ENCODE measurements at places on chromosomes 3 and 15.

DNA sequence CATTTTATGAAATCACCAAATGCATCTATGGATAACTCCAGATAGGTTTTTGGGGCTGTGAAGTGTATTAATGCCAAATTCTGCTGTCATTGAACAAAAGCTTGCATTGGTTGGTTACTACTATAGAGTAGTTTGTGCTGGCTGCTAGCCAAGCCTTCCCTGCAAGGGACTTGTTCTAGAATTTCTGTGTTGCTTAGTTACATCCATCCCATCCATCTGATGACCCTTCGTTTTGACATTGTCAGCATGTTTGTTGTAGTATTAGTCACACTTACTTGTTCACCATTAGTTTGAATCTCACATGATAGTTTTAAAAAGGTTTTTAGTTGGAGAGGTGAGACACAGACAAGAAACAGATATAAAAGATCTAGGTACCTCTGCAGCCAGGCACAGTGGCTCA, 7.0 kb upstream of the NIPA2 start:
- DNase-seq = no peak

DNA sequence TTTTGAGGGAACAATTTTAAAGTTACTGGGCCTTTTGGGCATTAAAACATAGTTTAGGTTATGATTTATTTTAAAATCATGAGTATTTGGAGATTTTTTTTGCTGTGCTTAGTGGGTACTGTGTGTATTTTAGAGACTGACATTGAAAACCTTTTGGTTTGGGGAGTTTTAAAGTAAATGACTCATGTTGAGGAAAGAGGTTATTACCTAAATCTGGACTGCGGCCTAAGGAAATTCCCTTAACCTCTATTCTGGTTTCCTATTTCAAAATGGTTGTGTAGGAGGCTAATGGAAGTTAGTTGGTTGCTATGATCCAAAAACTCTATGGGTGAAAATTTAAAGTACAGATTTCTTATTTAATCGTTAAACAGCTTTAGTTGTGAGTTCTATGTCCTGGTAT, 57.3 kb upstream of the DPH6 start:
- no peak for DNase-seq

- DNase-seq = no peak
Measured at GRCh38 chr3:47377186-47377585, 3.6 kb upstream of the PTPN23 start.

GRCh38 chr3:147421184-147421912, 12.2 kb downstream of the ZIC1 start:
- no peak for DNase-seq

DNA sequence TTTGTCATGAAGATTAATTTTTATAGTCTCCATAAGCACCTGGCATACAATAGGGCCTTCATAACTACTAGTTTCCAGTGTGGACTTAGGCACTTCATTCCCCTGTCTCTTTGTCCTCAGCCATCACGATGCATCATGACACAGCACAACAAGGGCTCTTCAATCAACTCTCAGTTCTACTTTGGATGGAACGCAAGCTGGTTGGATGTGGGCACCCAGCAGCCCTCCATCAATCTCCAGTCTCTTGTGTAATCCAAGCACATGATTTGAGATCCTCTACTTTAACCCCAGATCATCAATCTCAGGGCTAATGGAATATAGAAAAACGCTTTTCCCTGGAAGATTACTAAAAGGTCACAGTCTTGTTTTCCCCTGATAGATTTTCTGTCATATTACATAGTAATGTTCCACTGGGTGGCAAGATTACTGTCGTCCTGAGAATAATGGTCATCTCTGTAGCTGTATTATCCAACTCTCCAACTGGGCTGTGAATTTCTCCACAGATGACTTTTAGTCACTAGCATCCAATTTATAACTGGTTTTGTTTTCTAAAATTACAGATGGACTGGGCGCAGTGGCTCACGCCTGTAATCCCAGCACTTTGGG, 22.9 kb upstream of the CHRNA7 start:
- no peak for DNase-seq

DNA sequence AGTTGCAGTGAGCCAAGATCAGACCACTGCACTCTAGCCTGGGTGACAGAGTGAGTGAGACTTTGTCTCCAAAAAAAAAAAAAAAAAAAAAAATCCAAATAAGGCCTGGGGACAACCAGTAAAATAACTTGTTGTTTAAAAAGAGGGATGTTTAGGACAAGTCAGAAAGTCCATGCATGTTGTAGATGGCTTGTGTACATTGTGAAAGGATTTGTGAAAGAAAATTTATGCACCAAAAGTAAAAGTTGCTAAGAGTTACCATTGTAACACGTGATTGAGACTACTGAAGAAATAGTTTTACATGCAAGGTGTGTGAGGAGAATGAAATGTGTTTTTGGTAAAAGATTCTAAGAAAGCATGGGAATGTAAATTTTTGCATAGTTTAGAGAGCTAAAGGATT, 35.7 kb upstream of the SEC61A1 start:
- no peak for DNase-seq

GRCh38 chr15:26223720-26224119, 360.6 kb upstream of the ATP10A start:
- no peak for DNase-seq

DNA sequence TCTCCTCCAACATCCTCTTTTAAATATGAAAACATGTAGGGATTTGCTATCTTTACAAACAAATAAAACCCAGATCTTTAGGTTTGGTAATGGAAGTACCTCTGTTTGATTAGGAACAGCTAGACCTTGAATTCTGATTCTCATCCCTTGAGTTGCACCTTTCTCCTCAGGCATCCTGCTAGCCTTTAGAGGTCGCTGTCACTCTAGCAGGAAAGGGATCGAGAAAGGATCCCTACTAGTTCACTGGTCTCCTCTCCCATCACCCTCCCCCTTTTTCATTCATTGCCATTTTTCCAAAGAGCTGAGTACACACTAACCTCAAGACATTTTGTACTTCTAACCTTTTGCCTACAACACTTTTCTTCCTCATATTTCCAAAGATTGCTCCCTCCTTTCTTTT, 569.8 kb downstream of the RBMS3 start:
- no peak for DNase-seq

DNA sequence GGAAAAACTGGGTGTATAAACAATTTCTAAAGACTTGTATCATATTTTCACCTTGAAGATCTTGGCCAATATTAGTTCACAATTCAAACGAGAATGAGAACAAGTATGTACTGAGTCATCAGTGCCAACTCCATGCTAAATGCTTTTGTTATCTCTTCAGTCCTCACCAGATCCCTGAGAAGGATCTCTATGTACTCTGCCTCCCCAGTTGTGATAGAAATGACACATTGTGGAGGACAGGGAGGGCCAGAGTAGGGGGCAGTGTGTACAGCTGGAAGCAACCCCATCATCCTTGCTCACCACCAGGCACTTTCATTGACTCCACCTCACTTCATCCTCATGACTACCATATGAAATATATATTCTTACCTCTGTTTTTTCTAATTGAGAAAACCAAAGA, 353.7 kb upstream of the SOX2 start:
- DNase-seq = no peak

GRCh38 chr15:70670680-70671079, 92.7 kb downstream of the UACA start:
- no peak for DNase-seq

GRCh38 chr3:34155666-34156065, 357.2 kb downstream of the PDCD6IP start:
- DNase-seq = no peak

Measured in stimulated activated CD8-positive, alpha-beta memory T cell treated with anti-CD3 and anti-CD28 coated beads, Interleukin-7, amount 100 ng/mL, for 48 hours (primary cell).